ENCODE measurements at places on chromosomes 2 and 18. TPM values are rescaled to one million over a fixed set of nuclear protein-coding genes. Genes with fewer than 3 reads are reported as not detected.
A peak's percentile ranks its signal among the peaks of the same experiment; 100 is the strongest.

DNA sequence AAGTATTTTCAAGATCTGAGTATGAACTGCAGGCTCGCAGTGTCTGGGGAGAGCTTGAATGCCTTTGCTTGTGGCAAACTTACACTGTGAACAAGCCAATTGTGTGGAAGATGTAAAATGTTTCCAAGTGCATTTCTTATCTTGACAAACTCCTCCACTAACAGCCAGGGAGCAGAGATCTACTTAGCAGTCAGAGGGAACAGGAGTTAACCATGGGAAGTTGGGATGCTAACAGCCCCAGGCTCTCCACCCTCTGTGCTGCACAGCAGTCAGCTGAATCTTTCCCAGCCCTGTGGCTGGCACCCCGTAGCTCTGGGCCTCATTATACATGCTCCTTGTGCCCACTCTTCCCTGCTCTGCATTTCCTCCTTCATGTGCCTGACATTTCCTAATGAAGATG lies 450.2 kb downstream of the TSN start:
- no peaks in the 10 kb centered on the region for H3K36me3 ChIP-seq
- H3K4me1 ChIP-seq: no peaks in the 10 kb centered on the region
- H3K4me3 ChIP-seq: no peak overlapping the region
- H3K27me3 ChIP-seq: no peaks in the 10 kb centered on the region
- H3K27ac ChIP-seq: no peak overlapping the region

The LINC00305 gene
- total RNA-seq: not detected

The AQP12A gene
- not detected for total RNA-seq

The NT5DC4 gene
- total RNA-seq: not detected

The RAX gene
- not detected for total RNA-seq

DNA sequence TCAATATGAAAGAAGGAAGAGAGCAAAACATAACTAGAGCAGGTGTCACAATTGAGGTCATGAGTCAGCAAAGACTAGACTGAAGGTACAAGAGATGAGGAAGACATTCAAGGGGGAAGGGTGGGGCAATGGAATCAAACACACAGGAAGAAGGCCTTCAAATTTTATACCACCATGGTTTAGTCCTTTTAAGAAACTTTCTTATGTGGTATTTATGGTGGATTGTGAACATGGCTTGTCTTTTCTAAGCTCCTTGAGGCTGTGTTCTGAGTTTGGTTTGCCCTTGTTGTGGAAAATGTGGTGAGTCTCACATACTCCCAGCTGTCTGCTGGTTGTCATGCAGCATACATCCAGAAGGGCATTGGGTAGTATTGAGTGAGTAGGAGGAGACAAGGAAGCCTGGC lies 62.1 kb downstream of the NABP1 start:
- peak; percentile 86 for DNase-seq
- no peaks in the 10 kb centered on the region for H3K36me3 ChIP-seq
- peak overlapping the region; percentile 20 for H3K27ac ChIP-seq
- H3K4me3 ChIP-seq: peak overlapping the region; percentile 25

- H3K4me3 ChIP-seq: no peak overlapping the region
- no peak overlapping the region for H3K27ac ChIP-seq
- no peaks in the 10 kb centered on the region for H3K36me3 ChIP-seq
- H3K27me3 ChIP-seq: peaks cover 9% of the 10 kb centered on the region
- no peak for DNase-seq
These were observed 41.8 kb downstream of the CERKL start for GRCh38 chr2:181614874-181615638.

DNA sequence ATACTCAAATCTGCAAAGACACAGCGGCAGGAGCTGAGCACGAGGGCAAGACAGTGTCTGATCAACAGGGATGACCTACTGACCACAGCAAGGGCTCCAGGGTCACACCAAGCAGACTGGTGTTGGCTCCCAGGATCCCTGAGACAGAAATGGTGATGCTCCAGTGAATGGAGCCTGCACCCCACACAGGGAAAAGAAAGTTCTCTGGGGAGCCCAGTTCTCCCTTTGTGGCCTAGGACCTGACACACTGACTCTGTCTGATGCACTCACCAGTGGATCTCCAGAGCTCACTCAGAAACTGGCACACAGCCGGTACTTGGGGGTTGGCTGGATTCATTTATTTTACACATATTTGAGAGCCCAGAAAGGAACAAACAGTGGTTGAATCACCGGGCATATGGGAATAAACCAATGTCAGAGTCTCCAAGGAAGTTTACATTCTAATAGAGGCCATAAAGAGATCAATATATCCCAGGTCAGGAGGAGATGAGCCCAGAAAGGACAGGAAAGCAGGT lies 215.6 kb upstream of the ARL4C start:
- H3K27me3 ChIP-seq: peaks cover 6% of the 10 kb centered on the region
- H3K4me1 ChIP-seq: no peaks in the 10 kb centered on the region
- H3K27ac ChIP-seq: no peak overlapping the region
- no peak overlapping the region for H3K4me3 ChIP-seq
- no peak for DNase-seq
- no peaks in the 10 kb centered on the region for H3K36me3 ChIP-seq

The ITGA6 gene
- total RNA-seq: 47.2 TPM

DNA sequence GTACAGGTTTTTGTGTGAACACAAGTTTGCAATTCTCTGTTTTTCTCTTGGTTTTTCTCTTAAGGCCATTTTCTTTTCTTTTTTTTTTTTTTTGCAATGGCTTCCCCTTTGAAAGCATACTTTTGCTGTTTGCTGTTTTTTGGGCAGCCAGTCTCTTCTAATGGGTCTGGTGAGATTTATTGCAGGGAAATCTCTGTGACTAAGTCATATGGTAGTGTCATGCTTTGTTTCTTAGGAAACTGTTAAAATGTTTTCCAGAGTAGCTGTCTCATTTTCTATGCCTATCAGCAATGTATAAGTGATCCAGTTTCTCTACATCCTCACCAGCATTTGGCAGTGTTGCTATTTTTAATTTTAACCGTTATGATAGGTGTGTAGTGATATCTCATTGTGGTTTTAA lies 27.9 kb upstream of the CDCA7 start:
- no peak for DNase-seq
- peaks cover 34% of the 10 kb centered on the region for H3K27me3 ChIP-seq
- H3K36me3 ChIP-seq: no peaks in the 10 kb centered on the region
- H3K4me3 ChIP-seq: no peak overlapping the region

DNA sequence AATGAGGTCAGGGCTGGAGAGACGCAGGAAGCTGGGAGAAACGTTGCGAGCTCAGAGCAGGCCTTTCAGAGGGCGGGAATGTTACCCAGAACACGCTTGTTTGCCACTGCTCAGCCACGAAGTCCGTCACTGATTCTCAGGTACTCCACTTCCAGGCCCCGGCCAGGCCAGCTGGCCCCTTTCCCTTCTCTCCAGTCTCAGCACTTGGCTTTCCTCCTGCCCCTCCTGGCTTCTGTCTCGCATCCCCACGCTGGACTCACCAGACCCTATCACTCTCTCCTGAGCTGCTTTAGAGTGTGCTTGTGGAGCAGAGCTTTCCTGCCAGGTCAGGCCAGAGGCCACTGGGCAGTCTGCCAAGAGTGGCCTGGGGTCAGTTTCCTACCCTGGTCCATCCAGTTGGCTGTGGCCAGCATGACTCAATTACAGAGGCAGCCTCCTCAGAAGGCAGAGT lies 151.4 kb downstream of the TWIST2 start:
- peaks cover 4% of the 10 kb centered on the region for H3K27me3 ChIP-seq
- no peak overlapping the region for H3K27ac ChIP-seq
- H3K36me3 ChIP-seq: no peaks in the 10 kb centered on the region
- H3K4me3 ChIP-seq: no peak overlapping the region

DNA sequence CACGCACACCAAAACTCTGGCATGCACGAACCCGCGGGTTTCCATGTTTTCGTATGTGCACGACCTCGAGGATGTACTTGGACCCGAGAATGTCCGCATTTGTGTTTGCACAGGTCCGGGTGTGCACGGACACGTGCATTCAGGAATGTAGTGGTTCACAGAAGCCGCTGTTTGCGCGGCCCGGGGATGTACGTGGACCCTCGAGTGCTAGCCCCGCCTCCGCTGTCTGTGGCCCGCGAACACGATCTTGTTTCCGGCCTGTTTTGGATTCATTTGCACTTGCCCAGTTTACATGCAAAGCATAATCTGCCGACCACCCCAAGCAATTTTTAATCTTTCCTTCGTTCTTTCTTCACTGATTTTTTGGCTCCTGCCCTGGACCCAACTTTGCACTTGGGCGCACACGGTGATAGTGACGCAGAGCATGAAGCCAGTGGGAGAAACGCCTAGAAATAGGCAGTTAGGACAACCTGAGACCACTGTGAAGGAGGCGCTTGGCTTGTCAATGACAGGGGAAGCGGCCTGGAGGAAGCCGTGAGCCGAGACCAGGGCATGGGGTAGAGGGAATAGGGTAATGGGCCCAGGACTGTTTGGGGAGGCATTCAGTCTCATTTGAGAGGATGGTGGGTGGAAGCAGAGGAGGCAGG lies 45.4 kb upstream of the PTMA start:
- peak overlapping the region; percentile 74 for H3K4me3 ChIP-seq
- peaks cover 4% of the 10 kb centered on the region for H3K36me3 ChIP-seq
- peak overlapping the region; percentile 96 for H3K27ac ChIP-seq
- DNase-seq: no peak

The CYP20A1 gene
- 29.3 TPM for total RNA-seq

DNA sequence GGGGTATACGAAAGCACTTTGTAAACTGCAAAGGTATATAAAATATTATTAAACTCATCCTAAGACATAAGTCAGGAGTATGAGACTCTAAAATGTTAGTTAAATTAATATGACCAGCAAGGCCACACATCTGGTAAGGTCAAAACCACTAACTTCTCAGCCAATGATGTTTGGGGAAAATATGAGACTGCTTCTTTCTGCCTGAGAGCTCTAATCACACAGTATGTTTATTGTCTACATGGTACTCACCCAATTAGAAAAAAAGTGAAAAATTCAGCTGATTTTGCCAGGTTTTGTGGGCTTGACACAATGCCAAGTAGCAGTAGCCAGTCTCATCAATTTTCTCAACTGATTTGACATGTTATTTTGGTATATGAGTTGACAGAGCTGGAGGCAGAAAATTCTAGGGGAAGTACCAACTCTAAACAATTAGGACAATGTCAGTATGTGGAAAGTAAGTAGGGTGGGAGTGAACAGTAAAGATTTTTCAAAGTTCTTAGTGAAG lies 87.3 kb downstream of the ALK start:
- H3K4me1 ChIP-seq: no peaks in the 10 kb centered on the region
- H3K27me3 ChIP-seq: peaks cover 3% of the 10 kb centered on the region
- DNase-seq: no peak
- H3K36me3 ChIP-seq: no peaks in the 10 kb centered on the region
- H3K4me3 ChIP-seq: no peak overlapping the region

Measured in activated CD4-positive, alpha-beta T cell treated with anti-CD3 and anti-CD28 coated beads, Interleukin-2, amount 10 ng/mL, durations not matched to agents 7 days and 5 days (primary cell).